ENCODE measurements at places on chromosomes 6 and 20. TPM values are rescaled to one million over a fixed set of nuclear protein-coding genes. Genes with fewer than 3 reads are reported as not detected.
A peak's percentile ranks its signal among the peaks of the same experiment; 100 is the strongest.

The CST7 gene
- polyA plus RNA-seq, result 2.0 TPM

The LTB gene
- 1.5 TPM for polyA plus RNA-seq

The CCN2 gene
- polyA plus RNA-seq, result 11.6 TPM

The PLEKHG1 gene
- polyA plus RNA-seq, result 30.8 TPM

- DNase-seq, result no peak
Observed at GRCh38 chr6:164826831-164827468, 482.5 kb downstream of the C6orf118 start.

- no peak for DNase-seq
Observed at GRCh38 chr20:46353500-46354206, 45.4 kb upstream of the CDH22 start.

- no peak for DNase-seq
Observed at GRCh38 chr6:169845426-169846285, 94.2 kb downstream of the ERMARD start.

- no peak for DNase-seq
Observed at GRCh38 chr6:125765944-125766343, 16.5 kb downstream of the HEY2 start.

- DNase-seq, result no peak
Observed at GRCh38 chr6:137417396-137417795, 76.8 kb downstream of the OLIG3 start.

DNA sequence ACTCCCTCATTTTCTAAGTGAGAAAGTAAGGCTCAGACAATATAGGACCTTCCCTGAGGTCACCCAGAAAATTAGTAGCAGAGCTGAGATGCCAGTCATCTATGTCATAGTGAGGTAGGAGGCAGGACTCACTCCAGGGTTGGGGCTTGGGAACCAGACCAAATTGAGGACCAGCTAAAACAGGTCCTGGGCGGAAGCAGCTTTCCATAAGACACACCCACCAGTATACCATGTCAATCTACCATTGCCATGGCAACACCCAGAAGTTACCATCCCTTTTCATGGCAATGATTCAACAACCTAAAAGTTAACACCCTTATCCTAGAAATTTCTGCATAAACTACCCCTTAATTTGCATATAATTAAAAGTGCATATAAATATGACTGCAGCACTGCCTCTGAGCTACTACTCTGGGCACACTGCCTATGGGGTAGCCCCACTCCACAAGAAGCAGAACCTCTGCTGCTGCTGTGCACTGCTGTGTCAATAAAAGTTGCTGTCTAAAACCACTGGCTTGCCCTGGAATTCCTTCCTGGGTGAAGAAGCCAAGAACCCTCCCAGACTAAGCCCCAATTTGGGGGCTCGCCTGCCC is 30.3 kb upstream of the OCSTAMP start:
- no peak for DNase-seq

- DNase-seq, result no peak
Observed at GRCh38 chr6:135438907-135439535, 58.5 kb downstream of the AHI1 start.

GRCh38 chr6:26421259-26422144 is 18.8 kb upstream of the BTN3A3 start:
- DNase-seq, result peak; percentile 91

GRCh38 chr6:117829594-117830319 is 77.3 kb upstream of the SLC35F1 start:
- DNase-seq, result no peak

DNA sequence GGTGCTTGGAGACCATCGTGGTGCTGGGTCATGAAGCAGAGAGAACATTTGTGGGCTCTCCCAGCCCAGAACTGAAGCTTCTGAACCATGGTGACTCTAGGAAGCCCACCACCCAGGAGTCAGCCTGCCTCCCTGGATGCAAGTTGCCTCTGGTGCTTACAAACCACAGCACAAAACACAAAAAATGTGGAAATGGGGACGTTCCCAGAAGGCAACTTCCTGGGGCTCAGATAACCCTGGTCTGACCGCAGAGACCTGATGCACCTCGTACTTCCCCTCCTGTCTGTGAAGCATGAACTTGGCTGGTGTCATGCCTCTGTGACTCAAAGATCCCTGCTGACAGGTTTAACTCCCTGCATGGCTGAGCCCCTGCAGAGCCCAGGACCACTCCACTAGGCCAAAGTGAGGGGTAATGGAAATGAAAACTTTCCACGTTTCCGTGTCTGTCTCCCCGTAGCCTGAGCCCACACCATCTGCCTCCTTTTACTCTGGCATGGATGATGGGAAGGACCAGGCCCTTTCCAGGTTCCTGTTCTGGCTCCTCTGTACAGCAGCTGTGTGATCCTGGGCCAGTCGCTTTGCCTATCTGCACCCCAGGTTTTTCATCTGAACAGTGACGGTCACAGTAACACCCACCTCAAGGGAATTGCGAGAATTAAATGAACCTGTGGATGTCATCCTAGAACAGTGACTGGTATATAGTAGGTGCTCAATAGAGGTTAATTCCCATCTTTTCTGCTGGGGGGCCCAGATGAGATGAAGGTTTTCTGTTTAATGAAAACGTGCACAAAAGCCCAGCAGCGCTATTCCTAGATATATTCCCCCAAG is 57.7 kb downstream of the PPP1R16B start:
- no peak for DNase-seq

DNA sequence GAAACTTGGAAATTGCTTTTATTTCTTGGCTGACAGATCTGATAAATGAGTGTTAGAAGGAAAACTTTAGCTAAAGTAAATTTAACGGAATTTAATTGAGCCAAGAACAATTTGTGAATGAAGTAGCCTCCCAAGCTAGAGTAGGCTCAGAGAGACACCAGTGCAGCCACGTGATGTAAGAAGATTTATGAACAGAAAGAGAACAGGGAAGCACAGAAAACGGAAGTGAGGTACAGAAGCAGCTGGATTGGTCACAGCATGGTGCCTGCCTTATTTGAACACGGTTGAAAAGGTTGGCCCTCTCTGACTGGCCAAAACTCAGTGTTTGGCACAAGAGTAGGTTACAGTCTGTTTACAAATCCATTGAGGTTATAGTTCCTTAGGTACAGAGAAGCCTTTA is 29.5 kb upstream of the IFNGR1 start:
- no peak for DNase-seq

DNA sequence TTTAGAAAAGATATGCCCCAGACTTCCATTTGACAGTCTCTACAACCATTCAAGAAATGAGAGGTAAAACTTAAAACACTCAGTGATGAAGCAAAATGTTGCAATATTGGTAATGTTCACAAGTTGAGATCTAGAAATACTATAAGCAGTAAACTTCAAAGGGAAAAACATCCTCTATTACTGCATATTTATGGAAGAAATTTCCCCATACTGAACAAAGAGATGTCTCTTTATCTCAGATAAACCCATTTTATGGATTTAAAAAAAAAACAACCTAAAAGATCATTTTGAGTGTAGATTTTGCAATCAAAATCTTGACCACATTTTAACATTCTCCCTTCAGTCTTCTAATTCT is 177.8 kb upstream of the TAB2 start:
- no peak for DNase-seq

GRCh38 chr6:49342410-49342809 is 120.6 kb downstream of the MMUT start:
- no peak for DNase-seq

The COL19A1 gene
- polyA plus RNA-seq, result 0.77 TPM

The ID4 gene
- polyA plus RNA-seq, result 39.7 TPM

- DNase-seq, result no peak
Observed at GRCh38 chr6:109117346-109118035, 22.2 kb downstream of the CEP57L1 start.

All from left lung (tissue), 14 donors.